ENCODE measurements at places on chromosomes 5 and 9.

- DNase-seq: no peak
These were observed 71.1 kb downstream of the LPAR1 start for GRCh38 chr9:110967196-110967595.

DNA sequence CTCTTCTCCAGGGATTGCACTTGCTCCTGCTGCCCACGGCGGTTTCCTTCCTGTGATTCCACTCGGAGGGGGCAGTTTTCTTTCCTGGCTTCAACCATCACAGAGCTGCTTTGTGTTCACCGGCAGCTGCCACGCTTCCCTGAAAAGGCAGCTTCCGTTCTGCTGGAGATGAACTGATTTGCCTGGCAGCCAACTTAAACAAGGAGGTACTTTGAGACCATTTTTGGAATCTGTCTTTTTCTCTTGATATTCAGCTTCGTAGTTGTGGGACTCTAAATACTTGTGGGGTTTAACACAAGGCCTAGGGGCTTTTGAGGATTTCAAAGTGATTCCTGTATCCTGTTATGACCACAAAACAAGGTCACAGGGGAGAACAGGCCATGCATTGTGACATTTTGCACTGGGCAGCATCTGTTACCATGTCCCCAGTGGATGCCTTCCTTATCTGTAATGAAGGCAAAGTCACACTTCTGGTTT is 192.0 kb downstream of the MTRR start:
- DNase-seq: no peak

GRCh38 chr9:124869986-124870560 is 8.1 kb downstream of the ARPC5L start:
- peak; percentile 64 for DNase-seq

DNA sequence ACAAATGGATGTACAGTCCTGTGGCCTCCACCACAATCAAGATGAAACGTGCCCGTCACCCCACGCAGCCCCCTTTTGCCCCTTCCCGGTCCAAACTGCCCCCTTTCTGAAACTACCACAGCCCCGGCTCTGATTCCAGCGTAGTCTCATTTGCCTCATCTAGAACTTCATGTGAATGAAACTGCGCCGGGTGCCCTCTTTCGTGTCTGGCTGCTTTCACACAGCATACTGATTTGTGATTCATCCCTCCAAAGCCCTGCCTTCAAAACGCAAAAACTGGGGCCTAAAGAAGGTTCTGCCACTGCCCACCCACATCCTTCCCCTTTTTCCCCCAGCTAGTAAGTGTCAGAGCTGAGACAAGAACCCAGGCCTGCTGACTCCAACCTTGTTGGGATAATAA is 31.5 kb upstream of the NCS1 start:
- no peak for DNase-seq

DNA sequence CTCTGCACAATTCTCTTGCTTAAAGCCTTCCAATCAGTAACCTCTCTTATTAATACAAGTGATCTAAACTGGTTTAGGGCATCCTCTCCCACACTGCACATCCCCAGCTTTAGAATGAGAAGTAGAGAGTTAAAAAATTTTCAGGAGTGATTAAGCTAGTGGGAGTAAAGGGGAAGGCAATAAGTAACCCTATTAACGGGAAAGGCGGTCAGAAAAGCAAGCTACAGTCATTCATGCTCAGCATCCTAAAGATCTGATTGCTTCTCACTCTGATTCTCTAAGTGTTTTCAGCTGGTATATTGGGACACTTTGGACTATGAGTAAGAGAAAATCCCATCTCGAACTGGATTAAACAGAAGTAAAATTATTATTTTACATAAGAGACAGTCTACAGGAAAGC is 15.8 kb downstream of the CDH6 start:
- no peak for DNase-seq

DNA sequence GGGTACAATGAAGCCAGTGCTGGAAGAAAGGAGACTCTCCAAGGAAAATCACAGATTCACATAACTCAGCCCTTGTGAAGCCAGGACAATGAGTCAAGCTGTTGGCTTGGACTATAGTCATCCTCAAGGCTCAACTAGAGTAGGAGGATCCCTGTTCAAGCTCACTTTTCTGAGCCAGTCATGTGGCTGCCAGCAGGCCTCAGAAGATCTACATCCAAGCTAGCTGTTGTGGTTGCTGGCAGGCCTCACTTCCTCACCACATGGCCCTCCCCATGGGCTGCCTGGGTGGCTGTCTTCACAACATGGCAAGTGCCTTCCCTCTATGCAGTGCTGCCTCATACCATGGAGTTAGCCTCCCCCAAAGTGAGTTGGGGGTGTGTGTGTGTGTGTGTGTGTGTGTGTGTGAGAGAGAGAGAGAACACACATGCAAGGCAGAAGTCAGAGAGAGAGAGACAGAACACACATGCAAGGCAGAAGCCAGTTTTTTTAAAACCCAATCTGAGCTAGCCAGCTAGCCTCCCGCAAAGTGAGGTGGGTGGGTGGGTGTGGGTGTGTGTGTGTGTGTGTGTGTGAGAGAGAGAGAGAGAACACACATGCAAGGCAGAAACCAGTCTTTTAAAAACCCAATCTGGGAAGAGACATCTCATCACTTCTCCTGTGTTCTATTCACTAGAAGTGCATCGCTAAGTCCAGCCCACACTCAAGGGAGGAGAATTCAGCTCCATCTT is 17.1 kb downstream of the SCAI start:
- peak; percentile 61 for DNase-seq

- no peak for DNase-seq
These were observed 94.2 kb downstream of the CRB2 start for GRCh38 chr9:123450098-123450770.

DNA sequence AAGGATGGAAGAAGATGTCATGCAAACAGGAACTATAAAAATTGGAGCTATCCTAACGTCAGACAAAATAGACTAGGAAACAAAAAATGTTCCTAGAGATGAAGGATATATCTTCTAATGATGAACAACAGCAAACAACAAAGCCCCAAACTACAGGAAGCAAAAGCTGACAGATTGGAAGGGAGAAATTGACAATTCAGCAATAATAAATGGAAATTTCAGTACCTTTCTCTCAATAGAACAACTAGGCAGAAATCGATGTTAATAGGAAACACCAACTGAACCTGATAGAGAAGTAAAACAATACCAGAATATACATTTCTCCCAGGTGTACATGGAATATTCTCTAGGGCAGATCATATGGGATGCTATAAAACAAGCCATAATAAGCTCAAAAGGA is 7.6 kb downstream of the SCGB3A1 start:
- DNase-seq: no peak

DNA sequence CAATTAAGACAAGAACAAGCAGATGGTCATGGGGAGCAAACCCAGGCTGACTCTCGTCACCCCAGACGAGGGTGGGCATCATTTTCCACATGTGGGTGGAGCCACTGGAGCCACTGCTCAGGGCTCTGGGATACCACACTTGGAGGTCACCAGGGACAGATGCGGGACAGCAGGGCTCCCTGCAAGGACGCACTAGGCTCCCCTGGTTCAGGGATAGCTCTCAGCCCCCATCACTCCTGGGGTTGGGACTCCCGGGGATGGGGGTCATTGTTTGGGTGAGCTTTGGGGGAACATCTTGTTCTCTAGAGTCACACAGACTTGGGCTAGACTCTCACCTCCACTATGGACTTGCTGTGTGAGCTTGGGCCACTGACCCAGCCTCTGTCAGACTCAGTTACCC is 57.8 kb downstream of the GTF3C4 start:
- DNase-seq: no peak

- DNase-seq: no peak
These were observed 172.7 kb downstream of the ROR2 start for GRCh38 chr9:91777292-91777830.

DNA sequence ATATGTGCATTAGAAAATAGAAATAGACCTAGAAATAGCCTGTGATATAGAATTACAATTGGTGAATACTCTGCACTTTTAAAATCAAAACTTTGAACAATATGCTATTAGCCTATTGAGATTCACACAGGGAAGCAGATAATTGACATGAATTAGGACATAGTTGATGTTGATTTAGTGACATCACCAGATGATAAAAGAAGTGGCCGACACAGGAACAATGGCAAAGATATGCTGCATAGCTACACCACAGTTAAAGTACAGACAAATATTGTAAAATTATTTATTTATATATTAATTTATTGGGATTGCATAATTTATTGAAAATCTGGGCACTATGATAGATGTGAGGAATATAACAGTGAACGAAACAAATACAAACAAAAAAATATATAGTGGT is 261.5 kb upstream of the CCNH start:
- DNase-seq: no peak

GRCh38 chr9:81861644-81862043 is 66.6 kb upstream of the SPATA31D4 start:
- DNase-seq: no peak

- no peak for DNase-seq
These were observed 11.3 kb upstream of the GGTA1 start for GRCh38 chr9:121510766-121511550.

DNA sequence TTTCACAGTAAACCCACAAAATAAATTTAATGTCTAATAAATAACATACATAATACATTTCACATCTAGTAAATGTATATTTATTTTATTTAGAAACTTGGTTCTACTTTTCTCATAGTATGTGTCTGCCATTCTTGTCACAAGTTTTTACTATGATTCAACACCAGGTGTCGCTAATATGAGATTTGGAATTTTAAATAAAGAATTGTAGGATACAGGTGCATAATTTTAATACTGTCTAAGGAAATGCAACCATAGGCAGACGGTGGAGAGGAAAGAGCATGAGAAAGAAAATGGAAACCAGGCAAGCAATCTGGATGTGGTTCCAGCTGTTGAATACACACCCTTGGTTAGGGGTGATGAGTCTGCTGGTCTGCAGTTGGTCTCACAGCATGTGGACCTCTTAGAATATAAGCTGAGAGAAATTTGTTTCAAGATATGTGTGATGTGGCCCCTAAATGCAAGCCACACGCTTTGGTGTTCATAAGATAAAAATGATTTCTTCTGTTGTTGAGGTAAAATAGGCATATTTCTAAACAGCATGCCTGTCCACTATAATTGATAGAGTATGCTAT is 114.7 kb upstream of the TXNDC8 start:
- DNase-seq: no peak

DNA sequence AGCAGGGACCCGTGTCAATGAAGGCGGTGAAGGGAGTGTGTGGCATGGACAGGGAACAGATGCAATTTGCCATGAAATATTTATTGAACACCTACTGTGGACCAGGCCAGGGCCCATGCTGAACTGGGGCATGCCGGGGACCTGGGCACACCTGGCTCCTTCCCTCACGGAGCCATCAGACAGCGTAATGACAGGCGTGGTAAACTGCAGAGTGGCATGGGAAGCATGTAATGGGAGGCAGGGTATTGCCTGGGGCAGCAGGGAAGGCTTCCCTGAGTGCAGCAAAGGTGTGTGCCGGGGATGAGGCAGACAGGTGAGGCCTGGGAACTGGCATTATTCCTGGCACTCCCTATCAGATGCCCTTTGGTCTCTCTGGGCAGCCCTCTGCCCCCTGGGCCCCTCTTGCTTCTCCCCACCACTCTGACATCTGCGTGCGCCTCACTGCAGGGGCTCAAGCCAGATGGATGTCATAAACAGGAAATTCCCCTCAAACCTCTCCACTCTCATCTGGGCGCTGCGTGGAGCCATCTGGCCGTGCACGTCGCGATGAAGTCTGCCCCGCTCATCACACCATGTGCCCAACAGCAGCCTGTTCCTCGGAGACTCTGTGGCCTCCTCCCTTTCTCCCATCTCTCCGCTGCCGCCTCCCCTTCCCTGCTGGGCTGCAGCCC is 67.6 kb downstream of the HMCN2 start:
- no peak for DNase-seq

DNA sequence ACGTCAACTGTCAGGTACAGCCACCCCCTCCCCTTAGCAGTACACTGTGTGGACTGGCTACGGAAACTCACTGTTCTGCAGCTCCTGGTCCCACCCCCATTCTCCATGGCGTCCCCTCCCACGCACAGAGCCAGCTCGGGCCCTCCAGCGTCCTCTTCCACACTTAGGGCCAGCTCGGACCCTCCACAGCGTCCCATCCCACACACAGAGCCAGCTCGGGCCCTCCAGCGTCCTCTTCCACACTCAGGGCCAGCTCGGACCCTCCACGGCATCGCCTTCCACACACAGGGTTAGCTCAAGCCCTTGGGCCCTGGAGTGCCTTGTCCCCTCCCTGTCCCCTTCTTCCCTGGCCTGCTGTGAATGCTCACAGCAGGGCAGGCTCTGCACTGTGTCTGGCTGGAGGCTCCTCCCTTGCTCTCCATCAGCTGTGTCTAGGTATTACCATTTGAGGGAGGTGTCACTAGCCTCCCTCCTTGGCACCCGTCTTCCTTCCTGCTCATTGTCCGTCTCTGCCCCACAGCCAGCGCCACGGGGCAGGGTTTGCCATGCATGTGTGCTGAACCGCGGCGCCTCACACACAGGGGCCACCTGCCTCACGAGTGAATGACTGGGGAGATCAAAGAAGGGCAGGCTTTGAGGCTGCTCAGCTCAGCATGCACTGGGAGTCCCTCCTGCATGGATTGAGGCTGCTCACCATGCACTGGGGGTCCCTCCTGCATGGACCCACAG is 78.5 kb upstream of the CACNA1B start:
- DNase-seq: no peak

DNA sequence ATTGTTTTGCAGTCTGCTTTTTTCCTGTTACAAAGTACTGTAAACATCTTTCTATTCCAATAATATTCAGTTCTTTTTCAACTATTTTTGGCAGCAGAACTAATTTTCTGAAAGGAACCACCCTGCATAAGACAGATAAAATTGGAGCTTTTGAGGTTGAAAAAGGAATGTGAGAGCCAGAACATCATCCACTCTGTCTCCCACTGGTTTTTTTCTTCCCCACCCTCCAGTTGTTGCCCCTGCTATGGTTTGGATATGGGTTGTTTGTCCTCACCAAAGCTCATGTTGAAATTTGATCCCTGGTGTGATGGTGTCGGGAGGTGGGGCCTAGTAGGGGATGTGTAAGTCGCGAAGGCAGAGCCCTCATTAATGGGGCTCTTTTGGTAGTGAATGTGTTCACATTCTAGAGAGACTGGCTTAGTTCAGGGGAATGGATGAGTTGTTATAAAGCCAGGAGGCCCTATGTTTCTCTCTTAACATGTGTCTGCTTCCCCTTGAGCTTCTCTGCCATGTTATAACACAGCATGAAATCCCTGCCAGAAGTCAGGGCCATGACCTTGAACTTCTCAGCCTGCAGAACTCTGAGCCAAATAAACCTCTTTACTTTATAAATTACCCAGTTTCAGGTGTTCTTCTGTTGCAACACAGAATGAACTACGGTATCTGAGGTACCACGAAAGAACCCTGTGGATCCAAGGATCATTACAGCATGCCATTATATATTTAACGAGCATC is 34.8 kb upstream of the MAST4 start:
- DNase-seq: no peak

DNA sequence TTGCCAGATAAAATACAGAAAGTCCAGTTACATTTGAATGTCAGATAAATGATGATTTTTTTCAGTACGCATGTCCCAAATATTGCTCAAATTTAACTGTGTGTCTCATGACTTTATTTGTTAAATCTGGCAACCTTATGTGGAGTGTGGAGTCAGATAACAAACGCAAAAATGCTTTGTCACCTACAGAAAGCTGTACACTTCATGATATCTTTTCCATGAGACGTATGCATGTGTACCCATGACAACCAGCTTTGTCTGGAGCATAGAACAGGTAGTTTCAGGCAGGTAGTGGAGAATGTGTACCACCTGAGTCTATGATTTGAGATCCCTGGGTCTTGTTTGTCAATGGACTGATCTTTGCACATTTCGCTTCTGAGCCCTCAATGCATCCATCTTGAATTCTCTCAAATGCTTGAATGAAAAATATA is 105.5 kb upstream of the CPEB4 start:
- DNase-seq: no peak
